Activated T-cell treated with anti-CD3 and anti-CD28 coated beads, Interleukin-2, amount 50 U/mL, for 72 hours (primary cell): ENCODE measurements at places on chromosomes 5 and 9. TPM values are rescaled to one million over a fixed set of nuclear protein-coding genes. Genes with fewer than 3 reads are reported as not detected.

GRCh38 chr5:56421246-56422075 lies 188.3 kb upstream of the ANKRD55 start:
- DNase-seq, result no peak

- no peak for DNase-seq
Observed at GRCh38 chr9:134913041-134913712, 4.5 kb downstream of the FCN1 start.

- no peak for DNase-seq
Observed at GRCh38 chr9:117403403-117403811, 11.4 kb downstream of the ASTN2 start.

DNA sequence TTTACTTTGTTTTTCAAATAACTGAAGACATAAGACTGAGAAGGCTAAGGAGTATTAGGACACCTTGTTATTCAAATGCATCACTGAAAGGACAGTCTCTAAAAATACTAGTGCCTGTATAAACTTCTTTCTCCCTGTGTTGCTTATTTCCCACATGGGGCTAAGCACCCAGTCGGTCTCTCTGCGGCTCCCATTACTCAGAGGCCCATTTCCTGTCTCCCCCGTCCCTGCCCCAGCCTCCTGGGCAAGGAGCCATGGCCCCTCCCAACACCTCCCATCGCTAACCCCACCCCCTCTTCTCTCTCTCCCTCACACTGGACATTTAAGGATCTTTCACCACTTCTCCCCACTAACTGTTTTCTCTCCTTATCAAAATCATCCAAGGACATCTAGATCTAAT lies 81.9 kb downstream of the EBF1 start:
- peak; percentile 4 for DNase-seq

DNA sequence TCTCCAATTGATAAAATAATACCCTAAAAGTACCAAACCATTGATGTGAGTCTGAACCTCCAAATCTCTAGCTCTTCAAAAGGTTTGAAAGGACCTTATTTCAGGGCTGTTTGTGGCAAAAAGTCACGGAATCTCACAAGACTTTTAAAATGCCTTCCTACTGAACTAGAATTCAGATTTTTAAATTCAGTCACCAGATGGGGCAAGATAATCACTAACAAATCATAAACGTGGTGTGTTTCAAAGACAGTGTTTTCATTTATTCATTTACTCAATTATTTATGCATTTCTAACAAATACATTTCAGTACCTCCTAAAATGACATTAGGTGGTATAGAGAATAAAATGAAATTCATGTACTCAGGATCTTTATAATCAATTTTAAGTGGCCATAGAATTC lies 68.2 kb upstream of the SMC2 start:
- DNase-seq, result no peak

DNA sequence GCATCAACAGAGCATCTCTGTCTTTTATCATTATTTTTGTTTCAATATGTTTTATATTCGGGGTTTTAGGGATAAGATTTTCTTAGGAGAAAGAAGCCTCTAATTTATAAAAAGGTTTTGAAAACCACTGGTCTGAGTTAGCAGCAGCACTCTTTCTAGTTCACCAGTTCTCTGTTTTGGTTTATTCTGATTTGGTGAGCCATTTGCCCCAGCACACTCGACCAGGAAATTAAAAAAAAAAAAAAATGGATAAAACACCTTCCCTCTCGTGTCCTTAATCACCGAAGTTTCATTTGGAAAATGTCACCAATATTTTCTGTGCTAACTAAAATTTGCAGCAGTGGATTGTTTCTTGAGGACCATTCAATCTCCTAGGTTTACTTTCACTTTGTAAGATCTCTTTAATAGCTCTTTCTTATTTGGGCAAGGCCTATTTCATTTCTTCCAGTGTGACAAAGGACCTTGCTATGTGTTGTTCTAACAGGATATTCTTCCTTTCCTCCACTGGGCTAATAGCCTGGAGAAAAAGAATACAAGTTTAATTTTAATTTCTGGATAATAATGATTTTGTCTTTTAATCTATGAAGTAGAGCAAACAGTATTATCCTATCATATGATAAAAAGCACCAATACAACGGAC lies 57.8 kb upstream of the ANXA1 start:
- no peak for DNase-seq

DNA sequence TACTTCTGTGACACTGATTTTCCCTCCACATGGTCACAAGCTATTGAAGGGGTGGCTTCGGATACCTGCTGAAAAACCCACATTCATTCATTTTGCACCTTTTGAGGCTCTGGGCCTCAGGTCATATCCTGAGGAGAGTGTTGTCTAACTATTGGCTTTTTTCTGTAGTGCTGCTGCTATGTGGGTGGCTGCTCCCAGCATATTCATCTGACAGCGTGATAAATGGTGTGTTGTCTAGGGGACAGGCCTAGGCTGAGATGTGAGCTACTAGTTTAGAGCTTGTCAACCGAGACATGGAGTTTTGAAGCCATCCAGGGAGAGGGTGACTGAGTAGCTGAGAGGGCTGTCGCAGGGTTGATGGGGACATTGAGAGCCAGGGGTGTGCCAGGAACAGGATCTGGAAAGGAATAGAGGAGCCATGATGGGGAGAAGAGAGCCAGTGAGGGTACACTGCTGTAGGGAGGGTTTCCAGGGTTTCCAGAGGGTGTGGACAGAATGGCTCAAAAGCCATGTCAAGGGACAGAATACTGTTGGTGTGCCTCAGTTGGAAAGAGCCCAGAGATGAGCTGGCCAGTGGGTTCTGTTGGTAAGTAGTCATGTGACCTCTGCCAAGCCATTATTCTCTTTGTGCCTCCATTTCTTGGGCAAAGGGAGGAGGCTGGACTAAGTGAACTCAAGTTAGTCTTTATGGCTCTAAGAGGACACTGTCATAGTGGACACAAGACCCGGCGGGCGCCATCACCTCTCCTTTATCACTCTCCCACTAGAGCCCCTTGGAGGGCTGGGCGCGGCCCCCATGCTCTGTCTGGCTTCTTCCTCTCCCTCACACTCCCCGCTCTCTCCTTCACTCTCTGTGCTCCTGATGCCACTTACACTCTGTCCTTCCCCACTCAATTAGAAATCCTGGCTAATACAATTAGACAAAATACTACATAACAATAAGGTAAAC lies 19.9 kb downstream of the ADCY2 start:
- no peak for DNase-seq

DNA sequence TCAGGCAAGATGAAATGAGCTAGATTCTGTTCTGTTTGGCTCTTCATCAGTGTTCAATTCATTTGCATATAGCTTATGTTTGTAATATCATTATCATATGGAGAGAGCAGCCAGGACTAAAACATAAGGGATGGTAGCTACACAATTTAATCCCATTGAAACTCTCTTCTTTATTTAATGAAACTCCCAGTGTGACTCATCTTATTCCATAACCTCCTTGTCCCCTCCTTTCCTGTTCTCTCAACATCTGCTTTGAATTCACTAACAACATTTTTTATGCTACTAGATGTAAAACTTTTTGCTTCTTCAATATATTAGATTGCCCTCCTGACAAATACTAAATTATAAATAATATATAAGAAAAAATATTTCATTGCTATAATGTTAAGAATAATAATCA lies 1823.4 kb downstream of the MAT2B start:
- DNase-seq, result no peak

DNA sequence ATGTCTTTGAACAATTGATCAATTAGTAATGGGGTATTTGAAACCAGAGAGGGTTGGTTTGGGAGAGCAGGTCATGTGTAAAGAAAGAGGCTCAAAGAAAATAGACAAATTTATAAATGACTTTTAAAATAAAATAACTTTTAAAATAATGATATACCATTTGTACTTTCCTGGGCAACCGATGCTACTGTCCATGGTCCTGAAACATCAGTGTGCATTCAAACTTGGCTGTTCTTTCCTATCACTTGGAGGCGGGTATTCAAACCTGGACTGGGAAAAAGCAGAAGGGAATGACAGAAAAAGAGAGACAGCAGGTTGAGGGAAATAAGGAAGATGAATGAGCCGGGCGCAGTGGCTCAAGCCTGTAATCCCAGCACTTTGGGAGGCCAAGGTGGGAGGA lies 1446.4 kb upstream of the WWC1 start:
- no peak for DNase-seq

DNA sequence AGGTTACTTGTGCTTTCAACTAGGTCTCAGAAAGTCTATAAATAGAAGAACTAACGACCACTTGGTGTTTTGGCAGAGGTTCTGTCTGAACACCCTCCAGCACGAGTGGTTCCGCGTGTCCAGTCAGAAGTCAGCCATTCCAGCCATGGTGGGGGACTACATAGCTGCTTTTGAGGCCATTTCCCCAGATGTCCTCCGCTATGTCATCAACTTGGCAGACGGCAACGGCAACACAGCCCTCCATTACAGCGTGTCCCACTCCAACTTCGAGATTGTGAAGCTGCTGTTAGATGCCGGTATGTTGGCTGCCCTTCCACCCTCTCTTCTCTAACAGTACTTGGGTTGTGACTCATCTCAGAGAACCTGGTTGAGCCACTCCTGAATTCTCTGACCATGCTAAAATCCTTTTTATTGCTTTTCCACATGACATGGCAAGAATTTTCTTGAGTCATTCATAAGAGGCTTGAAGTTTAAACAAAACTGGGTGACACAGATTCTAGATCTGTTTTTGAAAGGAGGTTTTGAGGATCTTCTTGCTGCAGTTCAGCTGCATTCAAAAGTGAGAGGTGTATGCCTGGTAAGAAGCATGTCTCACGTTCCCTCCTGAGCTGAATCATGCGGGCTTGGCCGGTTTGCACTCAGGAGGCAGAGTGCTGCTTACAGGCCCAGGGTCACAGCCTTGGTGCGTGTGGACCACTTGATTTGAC lies 103.1 kb upstream of the DMRT1 start:
- no peak for DNase-seq

- DNase-seq, result no peak
Observed at GRCh38 chr5:15787681-15788080, 287.7 kb downstream of the FBXL7 start.

GRCh38 chr9:70502690-70503089 lies 88.2 kb upstream of the KLF9 start:
- DNase-seq, result no peak

DNA sequence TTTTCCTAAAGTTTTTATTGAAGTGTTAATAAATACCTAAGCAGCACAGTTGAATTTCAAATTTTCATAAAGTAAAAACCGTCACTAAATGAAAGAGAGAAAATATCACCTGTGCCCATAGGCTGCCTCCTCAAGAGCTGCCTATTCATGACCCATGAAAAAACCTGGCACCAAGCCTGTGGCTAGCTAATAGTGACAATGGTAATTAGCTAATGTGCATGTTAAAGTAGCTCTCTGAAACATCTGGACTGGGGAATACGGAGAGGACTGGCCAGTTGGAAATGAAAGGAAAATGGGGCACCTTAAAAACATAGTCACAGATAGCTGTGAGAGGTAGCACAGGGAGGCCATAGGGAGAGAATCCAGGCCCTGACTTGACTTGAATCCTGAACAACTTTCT lies 5.4 kb upstream of the GNE start:
- DNase-seq, result no peak

- DNase-seq, result no peak
Observed at GRCh38 chr5:151739395-151739794, 19.0 kb downstream of the ATOX1 start.

DNA sequence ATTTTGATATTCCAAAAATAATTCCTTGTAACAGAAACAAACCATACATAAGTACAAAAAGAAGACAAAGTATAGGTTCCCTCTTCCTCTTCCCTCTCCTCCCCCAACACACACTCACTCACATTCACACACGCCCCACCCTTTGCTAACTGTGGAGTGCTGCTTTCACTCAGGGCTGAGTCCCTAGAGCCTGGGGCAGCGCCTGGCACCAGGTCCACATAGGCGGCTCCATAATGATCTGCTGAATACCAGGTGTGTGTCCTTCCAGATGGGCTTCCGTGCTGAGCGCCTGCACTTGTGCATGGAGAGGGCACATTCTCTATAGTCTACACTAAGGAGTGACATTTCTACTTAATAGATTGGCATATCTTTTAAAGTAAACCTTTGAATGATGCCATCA lies 3.7 kb downstream of the SEMA4D start:
- no peak for DNase-seq

DNA sequence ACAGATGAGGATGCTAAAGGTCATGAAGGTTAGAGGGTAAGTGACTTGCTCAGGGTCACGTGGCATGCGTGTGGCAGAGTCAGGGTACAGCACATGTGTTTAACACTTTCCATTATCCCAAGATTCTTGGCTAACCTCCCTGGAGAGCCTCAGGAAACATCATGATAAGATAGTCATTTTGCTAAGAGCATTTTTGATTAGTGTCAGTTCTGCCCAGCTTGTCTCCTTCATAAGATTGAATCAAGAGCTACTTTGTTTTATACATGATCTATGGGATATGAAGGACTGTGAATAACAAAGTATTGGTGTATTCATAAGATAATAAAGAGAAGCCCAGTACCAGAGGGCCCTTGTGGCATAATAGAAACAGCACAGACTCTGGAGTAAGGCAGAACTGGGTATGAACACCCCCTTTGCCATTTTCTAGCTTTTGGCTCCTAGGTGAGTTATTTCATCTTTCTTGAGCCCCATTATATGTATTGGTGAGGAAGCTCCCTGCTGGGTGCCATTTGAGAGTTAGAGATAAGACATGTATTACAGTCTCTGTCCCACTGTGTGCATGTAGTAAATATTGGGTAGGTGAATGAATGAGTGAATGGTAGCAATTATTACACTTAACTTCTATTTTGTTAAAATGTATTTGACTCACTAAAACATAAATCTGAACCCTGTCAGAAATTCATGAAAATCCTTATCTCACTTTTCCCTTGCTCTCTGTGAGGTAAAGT lies 16.1 kb downstream of the PTPDC1 start:
- no peak for DNase-seq

DNA sequence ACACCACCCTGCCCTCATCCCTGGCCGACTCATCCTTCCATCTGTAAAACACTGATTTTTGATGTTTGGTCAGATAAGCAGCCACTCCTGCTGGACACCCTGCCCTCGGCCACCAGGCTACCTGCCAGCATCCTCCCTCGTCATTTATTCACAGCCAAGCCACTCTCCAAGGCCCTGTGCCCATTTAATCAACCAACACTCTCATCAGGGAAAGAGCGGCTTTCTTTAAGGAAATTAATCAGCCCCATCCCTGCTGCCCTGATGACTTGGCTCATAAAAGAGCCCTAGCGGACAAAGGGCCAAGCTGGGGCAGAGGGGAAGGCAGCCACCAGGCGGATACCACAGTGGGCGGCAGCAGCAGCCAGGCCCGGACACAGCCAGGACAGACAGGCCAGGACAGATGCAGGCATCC lies 52.4 kb downstream of the GOLM1 start:
- no peak for DNase-seq

- no peak for DNase-seq
Observed at GRCh38 chr5:16891033-16891432, 45.1 kb downstream of the MYO10 start.

Gene NOXA1
- total RNA-seq, result 1.8 TPM

Gene MEIKIN
- total RNA-seq, result 0.19 TPM

Gene ZNF483
- total RNA-seq, result 3.4 TPM

Gene ANKRD34B
- total RNA-seq, result not detected

Gene TMEM174
- not detected for total RNA-seq

Gene PCA3
- total RNA-seq, result not detected

Gene CARD6
- 0.76 TPM for total RNA-seq

Gene SLC34A1
- 0.19 TPM for total RNA-seq
